ENCODE measurements at places on chromosomes 1 and 21.

DNA sequence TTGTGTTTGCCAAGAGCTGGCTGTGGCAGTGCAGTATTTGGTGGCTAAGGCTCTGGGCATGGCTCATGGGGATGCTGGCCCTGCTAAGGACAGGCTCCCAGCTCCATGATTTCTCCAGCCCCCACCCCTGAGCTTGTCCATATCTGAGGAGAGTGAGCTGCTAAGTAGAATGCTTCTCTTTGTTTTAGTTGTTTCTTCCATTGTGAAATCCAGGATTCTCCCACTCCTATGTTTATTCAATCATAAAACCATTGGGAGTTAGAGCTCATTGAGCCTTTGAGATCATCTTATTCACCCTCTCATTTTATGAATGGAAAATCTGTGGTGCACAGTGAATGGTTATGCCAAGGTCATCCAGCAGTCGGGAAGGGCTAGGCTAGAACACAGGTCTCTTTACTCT lies 188.8 kb downstream of the TNR start:
- DNase-seq = no peak

- DNase-seq = no peak
Observed at GRCh38 chr1:118113261-118113660, 71.8 kb downstream of the SPAG17 start.

DNA sequence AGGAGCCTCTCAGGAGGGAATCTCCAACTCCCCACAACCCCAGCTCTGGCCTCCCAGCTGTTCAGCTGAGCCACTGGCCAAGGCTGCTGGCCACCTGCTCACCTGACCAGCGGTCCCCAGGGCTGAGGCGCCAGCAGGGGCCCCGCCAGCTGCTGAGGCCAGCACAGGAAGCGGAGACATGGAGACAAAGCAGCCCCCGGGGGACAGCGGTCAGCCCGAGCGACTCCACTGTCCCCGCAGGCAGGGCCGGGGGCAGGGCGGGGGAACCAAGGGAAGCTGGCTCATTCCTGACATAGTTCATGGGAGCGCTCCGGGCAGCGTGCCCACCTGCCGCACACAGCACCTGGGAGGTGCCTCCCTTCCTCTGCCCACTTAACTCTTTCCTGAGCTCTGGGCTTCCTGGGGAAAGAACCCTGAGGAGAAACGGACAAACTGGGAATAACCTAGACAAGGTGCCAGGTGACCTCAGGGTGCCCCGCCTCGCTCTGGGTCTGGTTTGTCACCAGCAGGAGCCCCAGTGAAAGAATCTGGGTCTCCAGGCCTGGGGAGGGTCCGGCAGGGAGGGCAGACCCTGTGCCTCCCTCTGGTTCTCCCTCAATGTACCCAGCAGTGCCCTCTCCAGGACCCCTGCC lies 10.7 kb downstream of the EPHA2 start:
- no peak for DNase-seq

DNA sequence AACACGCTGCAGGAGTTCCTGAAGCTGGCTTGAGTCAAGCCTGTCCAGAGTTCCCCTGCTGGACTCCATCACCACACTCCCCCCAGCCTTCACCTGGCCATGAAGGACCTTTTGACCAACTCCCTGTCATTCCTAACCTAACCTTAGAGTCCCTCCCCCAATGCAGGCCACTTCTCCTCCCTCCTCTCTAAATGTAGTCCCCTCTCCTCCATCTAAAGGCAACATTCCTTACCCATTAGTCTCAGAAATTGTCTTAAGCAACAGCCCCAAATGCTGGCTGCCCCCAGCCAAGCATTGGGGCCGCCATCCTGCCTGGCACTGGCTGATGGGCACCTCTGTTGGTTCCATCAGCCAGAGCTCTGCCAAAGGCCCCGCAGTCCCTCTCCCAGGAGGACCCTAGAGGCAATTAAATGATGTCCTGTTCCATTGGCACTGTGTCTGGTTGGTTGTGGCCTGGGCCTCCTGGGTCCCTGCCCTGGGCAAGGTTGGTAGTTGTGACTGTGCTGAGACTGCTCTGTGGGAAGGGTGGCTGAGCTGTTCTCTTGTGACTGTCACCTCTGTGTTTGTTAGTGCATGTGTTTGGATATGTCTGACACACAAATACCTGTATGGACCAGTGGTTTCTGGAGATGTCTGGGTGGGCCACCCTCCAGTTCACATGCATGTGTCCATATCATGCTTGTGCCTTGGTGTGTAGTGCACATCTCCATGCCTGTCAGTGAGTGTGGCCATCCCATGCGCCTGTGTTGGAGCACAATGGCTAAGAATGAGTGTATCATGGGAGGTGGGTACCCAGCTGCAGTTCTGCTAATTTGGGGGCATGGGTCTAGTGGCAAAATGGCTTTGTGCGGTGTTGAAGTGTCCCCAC lies 1.4 kb downstream of the SH3BGRL3 start:
- DNase-seq = no peak
